ENCODE measurements at places on chromosomes 7 and 10.

- no peak for DNase-seq
These were observed 30.8 kb downstream of the SCRN1 start for GRCh38 chr7:29958667-29959358.

GRCh38 chr10:96358851-96359540 lies at the start of gene OPALIN:
OPALIN (minus strand) TSS chr10:96359002; CDS start chr10:96358896, 106 bp downstream.
- DNase-seq: no peak

GRCh38 chr10:15791816-15792524 lies 68.3 kb downstream of the MINDY3 start:
- no peak for DNase-seq

- no peak for DNase-seq
These were observed 82.2 kb upstream of the GPR22 start for GRCh38 chr7:107387573-107388219.

GRCh38 chr10:66321723-66322665 lies 603.8 kb upstream of the LRRTM3 start:
- DNase-seq: no peak

DNA sequence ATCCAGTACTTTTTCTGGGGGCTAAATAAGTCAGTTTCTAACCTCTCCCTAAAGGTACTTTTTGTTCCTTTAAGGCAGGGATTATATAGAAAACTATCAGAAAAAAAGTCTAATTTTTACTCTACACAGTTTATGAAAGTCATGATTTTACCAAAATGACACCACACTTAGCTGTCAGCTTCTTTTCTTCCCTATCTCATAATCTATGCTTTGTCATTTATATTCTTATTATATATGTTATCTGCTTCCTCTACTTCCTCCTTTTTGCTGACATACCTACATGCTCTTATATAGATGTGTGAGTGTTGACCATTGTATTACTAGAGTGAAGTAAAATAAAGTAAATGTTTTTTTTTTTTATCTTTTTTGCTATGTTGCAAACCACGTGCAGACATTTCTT lies 203.9 kb upstream of the CHRM2 start:
- no peak for DNase-seq

GRCh38 chr7:150927956-150928344 lies 50.2 kb downstream of the KCNH2 start:
- no peak for DNase-seq

- DNase-seq: no peak
These were observed 85.1 kb downstream of the DNMBP start for GRCh38 chr10:99924451-99925255.

Measured in stimulated activated CD8-positive, alpha-beta memory T cell treated with anti-CD3 and anti-CD28 coated beads, Interleukin-15, amount 100 ng/mL, for 4 hours (primary cell).